ENCODE measurements at places on chromosomes 5 and 9. TPM values are rescaled to one million over a fixed set of nuclear protein-coding genes. Genes with fewer than 3 reads are reported as not detected.

The TTC23L gene
- not detected for total RNA-seq

GRCh38 chr5:33579789-33580188, 139.0 kb downstream of the TARS1 start:
- no peak for DNase-seq

- DNase-seq = no peak
These were observed 516 bp upstream of the DMRT2 start for GRCh38 chr9:1049641-1050040.

GRCh38 chr5:137195483-137195882, 303.6 kb downstream of the SPOCK1 start:
- DNase-seq = no peak

DNA sequence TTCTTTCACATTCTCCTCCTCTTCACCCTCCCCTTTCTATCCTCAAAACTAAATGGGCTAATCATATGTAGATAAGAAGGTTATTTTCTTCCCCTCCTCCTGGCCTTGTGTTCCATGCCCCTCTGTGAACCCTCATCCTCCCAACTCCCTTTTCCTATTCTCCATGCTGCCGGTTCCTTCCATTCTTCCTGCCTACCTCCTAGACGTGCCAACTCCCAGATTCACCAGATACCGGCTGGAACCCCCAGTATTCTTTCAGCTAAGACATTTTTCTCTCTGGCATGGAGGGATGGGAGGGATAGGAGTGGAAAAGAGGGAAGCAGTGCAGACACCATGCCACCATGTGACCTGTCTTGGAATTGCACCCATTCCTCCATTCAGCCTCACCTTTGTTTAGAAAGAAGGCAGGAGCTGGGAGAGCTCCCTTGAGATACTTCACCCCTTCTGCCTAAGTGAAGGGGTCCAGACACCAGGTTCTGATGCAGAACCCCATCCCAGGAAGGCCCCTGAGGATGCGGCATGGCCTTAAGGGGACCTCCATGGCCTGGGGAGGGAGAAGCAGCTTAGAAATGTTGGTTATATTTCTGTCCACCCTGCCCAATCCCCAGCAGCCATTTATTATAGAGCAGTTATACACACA, 4.8 kb downstream of the DNAJB5 start:
- DNase-seq = peak; percentile 69

- no peak for DNase-seq
These were observed 347.7 kb downstream of the CHSY3 start for GRCh38 chr5:130251931-130252330.

The PRRX2 gene
- total RNA-seq = 1.2 TPM

GRCh38 chr5:10701567-10702039, 59.4 kb downstream of the DAP start:
- peak; percentile 76 for DNase-seq

DNA sequence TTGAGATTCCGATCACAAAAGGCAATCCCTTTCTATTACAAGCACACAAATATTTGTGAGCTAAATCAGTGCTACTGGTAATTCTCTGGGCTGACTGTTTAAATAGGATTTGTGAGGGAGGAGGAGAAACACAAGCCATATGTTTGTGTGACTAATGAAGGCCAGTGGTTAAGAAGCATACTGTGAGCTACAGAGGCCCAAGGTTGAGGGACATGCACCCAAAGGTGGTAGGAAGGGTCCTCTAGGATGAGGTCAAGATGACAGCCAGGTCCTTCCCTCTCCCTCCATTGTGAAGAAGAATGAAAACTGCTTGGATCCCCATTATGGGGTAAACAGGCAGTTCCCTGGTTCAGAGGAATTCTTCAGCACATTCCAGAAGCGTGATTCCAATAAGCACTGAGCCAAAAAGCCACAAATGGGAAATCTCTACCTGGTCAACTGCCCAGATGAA, 83.9 kb downstream of the SPOCK1 start:
- peak; percentile 37 for DNase-seq

- no peak for DNase-seq
These were observed 49.4 kb downstream of the FRMPD1 start for GRCh38 chr9:37700131-37700530.

- DNase-seq = no peak
These were observed 580.5 kb downstream of the TLE1 start for GRCh38 chr9:81108821-81109220.

- peak; percentile 94 for DNase-seq
These were observed 68.5 kb downstream of the MCTP1 start for GRCh38 chr5:95216136-95216955.

GRCh38 chr9:86965636-86966395, 18.5 kb upstream of the GAS1 start:
- no peak for DNase-seq

DNA sequence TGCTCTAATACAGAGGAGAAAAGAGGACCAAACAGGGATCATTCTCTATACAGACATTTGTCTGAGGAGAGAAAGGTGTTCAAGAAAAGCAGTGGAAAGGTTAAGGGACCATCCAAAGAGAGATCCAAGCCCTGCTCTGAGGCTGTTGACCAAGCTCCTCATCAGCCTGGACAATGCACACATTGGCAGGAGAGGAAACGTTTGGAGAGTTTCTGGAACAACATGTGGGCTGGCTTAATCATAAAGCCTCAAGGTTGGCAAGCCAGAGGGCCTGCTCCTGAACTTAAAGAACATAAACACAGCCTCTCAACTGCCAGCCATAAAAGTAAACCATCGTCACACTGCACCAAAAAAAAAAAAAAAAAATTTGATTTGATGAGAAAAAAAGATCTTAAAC, 184.4 kb upstream of the SLC12A2 start:
- DNase-seq = peak; percentile 28

The IL5 gene
- not detected for total RNA-seq

DNA sequence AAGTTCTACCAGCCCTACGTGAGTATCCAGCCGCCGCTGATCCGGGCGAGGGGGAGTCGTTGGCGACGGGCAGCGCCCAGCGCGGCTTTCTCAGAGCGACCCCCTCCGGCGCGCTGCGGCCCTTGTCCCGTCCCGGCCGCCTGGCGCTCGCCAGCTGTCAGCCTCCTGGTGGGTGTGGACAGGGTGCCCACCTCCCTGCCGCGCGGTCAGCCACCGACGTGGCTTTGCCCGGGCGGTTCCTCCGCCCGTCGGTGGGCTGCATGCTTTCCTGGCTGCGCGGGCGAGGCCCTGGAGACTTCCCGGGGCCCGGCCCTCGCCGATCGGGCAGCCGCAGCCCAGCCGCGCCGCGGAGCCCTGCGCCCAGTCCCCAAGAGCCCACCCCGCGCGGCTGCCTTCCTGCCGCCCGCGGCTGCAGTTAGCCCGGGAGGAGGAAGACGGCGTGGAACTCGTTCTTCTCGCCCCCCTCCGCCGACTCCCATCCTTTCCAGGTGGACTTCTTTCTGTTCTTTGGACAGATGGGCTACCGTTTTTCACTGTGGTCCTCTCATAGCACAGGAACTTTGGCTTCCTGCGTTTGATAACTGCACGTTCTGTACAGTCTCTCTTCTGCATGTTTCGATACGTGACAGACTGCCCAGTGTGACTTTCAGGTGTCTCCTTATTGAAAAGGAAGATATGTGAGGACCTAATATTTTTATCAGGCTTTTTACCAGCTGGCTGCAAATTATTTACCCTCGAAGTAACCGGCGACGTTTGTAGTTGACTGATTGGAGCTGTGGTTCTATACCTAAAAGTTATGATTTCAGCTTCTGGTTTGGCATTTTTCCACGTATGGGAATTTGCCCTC, 577 bp downstream of the AP3S1 start:
- peak; percentile 78 for DNase-seq

The PRR16 gene
- total RNA-seq = not detected

- no peak for DNase-seq
These were observed 250.5 kb downstream of the BNC2 start for GRCh38 chr9:16619914-16620520.

The CD72 gene
- total RNA-seq = not detected

The FOXD4L5 gene
- total RNA-seq = not detected

- DNase-seq = no peak
These were observed 15.0 kb downstream of the DCANP1 start for GRCh38 chr5:135432113-135432512.

DNA sequence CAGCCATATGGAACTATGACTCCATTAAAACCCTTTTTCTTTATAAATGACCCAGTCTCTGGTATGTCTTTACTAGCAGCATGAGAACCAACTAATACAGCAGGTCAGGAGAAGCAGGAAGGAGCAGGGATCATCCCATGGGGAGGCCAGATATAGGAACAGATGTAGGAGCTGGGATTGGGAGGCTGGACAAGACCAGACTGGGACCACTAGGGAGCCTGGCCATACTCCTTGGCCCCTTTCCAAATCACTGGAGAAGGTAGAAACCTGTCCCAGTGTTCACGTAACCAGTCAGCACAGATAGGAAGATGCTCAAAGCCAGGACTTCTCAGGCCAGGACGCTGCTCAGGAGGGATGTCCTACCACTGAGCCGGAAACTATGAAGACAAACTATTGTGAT, 95.5 kb downstream of the LMX1B start:
- no peak for DNase-seq
